Fibroblast of lung (primary cell): ENCODE measurements at places on chromosomes 16 and 17. TPM values are rescaled to one million over a fixed set of nuclear protein-coding genes. Genes with fewer than 3 reads are reported as not detected.

Gene HOXB1
- polyA plus RNA-seq, result not detected in 2 replicates

DNA sequence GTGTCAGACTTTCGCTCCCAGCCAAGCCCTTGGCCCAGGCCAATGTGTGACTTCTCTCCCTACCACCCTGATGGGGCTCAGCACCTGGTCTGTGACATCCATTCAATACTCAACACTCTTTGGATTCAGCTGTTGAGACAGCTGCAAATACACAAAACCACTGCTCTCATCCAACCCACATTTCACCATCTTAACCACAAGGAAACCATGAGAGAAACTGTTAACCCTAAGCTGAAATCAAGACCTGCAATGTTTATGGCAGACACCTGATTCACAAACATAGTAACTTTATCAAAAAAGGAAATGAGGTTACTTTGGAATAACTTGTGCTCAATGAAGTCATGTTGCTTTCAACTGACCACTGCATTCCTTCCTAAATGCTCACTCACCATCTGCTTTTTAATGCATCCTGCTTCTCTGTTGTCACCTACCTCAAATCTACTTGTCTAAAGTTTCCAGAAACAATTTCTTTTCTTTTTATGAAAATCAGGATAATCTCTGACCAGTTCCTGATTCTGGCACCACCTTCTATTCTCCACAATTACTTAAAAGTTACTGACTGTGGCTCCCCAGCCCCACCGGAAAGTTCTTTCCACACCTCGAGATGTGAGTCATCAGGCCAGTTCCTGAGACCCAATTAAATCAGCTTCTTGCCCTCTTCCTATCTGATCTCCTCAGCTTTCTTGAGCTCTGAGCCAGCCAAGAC is 88.2 kb downstream of the NOG start:
- peak; percentile 66 for DNase-seq

- no peak for DNase-seq
These were observed 2.0 kb downstream of the DYNLL2 start for GRCh38 chr17:58085039-58085715.

GRCh38 chr17:47726796-47727703 is 6.0 kb upstream of the TBX21 start:
- no peak for DNase-seq

GRCh38 chr17:62739645-62740388 is 68.3 kb downstream of the MARCHF10 start:
- DNase-seq, result no peak
